DMS53 (cell line): ENCODE measurements at places on chromosomes 13 and 19.

- no peak for DNase-seq
These were observed 1209.7 kb upstream of the PCDH20 start for GRCh38 chr13:62625214-62625881.

GRCh38 chr13:22214184-22214583 is 543.3 kb downstream of the FGF9 start:
- no peak for DNase-seq

GRCh38 chr19:39111593-39112199 is 13.9 kb upstream of the PAK4 start:
- DNase-seq, result peak; percentile 68

DNA sequence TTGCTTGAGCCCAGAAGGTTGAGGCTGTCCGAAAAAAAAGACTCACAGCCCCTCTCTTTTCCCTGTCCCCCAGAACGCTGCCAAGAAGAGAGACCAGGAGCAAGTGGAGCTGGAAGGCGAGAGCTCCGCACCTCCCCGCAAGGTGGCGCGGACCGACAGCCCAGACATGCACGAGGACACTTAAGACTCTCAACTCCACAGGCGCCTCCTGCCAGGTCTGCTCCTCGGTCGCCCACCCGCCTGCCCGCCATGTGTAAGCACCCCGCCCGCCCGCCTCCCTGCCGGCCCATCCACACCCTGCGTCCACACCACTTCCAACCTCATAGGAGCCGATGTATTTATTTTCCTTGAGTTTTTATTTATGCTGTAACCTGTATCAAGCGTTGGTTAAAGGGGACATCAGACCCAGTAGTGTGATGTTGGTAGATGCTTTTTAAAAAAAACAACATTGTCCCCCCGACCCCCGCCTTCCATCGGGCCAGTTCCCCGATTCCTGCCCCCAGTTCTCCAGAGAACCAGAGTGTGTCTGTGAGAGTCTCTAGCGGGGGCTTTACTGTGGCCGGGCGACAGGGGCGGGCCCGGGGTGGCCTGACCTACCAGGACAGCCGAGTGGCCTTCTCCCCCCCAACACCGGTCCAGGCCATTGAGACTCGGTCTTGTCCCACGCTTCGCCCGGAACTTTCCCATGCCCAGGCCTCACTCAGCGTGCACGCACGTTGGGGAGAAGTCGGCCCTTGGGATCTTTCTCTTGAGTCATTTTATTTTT is 10.3 kb downstream of the DDA1 start:
- no peak for DNase-seq

DNA sequence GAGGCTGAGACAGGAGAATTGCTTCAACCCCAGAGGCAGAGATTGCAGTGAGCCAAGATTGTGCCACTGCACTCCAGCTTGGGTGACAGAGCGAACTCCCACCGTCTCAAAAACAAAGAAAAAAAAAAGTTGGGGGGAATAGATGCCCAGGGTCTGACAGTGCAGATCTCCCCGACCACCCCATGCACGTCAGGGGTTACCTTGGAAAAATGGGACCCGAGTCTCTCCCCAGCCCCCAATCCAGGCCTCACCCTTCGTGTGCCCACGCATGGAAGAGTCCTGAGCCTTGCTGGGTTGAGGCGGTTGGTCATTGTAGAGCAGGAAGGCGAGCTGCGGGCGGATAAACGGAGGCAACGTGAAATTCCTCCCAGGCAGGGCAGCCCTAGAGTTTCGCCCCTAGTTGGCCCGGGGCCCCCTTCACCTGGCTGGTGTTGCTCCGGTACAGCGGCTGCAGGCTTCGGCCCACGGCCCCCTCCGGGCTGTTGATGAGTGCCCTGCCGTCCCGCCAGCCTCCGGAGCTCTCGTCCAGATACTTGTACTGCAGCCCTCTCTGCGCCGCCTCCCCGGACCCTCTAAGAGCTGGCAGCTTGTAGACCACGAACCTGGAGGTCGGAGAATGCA is 588 bp downstream of the DNASE2 start:
- DNase-seq, result peak; percentile 62
